ENCODE measurements at places on chromosomes 1 and 21.

GRCh38 chr1:27957655-27958054 is 2.1 kb upstream of the XKR8 start:
- no peak for DNase-seq

DNA sequence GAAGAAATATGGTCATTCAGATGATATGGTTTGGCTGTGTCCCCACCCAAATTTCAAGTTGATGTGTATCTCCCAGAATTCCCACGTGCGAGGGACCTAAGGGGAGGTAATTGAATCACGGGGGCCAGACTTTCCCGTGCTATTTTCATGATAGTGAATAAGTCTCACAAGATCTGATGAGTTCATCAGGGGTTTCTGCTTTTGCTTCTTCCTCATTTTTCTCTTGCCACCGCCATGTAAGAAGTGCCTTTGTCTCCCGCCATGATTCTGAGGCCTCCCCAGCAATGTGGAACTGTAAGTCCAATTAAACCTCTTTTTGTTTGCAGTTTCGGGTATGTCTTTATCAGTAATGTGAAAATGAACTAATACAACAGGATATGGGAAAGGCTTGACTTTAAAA is 1.4 kb upstream of the DPM3 start:
- no peak for DNase-seq

- no peak for DNase-seq
These were observed 37.5 kb upstream of the HOOK1 start for GRCh38 chr1:59776960-59777852.

DNA sequence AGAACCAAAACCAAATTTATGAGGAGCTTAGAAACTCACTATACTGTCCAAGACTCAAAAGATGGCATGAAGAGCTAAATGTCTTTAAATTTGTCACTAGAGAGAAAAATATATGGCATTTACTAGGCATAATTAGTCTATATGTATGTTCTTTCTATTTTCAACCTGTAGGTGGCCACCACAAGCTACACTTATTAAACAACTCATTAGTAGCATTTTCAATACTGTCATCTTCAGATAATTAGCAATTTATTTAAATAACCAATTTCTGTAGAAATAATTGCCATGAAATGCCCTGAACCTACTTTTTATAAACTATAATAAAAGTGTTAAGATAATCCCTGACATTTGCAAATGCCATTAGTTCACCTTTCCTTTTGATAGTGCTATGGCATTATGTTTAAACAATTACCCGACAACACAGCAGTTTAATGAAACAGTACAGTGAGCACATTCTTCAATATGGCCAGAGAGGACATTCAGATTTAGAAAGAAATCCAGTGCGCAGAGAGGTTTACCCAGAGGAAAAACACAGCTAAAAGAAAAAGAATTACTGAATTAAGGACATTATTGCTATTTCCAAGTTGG is 522.5 kb downstream of the PTBP2 start:
- DNase-seq = peak; percentile 34

DNA sequence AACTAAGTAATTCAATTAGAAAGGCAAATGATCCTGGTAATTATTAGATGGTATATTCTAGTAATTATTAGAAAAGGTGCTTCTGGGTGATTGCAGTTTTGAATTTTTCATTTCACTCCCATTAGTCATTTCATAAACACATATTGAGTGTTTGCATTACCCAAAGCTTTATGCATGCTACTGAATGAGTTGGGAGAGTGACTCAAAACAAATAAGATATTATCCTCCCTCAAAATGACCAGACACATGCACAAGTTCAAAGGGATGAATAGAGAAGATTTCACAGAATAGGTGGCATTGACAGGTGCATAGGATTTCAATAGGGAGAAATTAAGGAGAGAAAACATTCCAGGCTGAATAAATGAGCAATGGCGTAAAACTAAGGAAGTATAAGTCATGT is 84.7 kb downstream of the PHTF1 start:
- no peak for DNase-seq

GRCh38 chr1:38814444-38814983 is 45.1 kb downstream of the RRAGC start:
- no peak for DNase-seq

DNA sequence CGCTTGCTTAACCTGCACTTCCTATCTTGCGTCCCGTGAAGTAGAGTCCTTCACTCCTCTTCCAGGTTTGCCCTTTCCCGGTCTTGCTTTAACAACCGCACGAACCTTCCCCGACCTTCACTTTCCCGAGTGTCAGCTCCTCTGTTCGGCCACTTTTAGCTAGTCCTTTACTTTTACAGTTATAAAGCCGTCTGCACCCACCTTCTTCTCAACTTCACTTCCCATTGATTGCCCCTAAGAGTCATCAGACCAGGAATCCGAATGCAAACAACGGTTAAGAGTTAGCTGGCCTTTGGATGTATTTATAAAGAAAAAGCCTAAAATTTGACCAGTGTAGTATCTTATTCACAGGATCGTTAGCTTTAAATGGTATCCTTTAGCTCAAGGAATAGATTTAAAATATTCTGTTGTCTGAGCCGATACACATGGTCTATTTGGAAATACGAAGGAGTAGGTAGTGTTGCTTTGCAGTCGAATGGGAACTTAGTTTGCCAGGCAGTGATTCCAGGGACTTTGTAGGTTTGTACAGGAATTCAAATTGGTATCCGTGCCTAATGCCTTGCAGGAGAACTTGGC is 1.4 kb downstream of the PPP2R5A start:
- DNase-seq = peak; percentile 33

DNA sequence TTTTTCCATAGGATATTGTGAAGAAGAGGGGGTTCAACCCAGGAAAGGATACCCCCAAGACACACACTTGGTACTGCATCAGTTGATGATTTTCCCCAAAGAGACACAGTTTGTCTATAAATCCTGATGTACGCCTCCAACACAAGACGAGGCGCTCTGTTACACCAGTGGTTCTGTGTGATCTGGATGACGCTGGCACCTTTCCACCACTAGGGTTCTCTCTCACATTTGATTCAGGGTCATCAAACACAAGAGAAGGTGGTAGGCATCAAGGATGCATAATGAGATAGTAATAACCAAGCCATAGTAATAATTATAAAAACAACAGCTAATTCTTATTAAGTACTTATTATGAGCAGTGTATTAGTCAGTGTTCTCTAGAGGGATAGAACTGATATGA is 508.8 kb upstream of the ZP4 start:
- DNase-seq = no peak

GRCh38 chr1:173429471-173430402 is 47.4 kb upstream of the PRDX6 start:
- peak; percentile 75 for DNase-seq

- DNase-seq = no peak
These were observed 32.2 kb upstream of the LGALS8 start for GRCh38 chr1:236491469-236492136.

GRCh38 chr1:9352377-9353134 is 59.9 kb downstream of the SPSB1 start:
- DNase-seq = peak; percentile 54

DNA sequence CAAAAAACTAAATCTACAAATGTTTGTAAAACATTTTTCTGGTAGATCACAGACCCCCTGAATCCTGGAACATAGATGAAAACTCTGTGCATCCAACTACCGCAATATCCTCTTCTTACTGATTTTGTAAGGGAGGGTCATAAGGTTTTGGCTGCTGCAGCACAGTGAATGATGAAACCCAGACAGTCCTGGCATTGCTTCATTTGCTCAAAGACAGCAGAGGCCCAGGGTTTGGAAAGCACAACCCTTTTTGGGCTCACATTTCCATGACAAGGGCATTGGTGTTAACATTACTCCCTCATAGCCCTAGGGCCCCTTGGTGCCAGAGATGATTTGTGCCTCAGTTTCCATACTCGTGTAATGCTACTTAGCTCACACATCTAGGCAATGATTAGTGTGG is 51.2 kb downstream of the PLXNA2 start:
- no peak for DNase-seq
